ENCODE measurements at places on chromosomes 6 and 20.

- no peak for DNase-seq
Observed at GRCh38 chr20:43938017-43938655, 23.5 kb downstream of the TOX2 start.

DNA sequence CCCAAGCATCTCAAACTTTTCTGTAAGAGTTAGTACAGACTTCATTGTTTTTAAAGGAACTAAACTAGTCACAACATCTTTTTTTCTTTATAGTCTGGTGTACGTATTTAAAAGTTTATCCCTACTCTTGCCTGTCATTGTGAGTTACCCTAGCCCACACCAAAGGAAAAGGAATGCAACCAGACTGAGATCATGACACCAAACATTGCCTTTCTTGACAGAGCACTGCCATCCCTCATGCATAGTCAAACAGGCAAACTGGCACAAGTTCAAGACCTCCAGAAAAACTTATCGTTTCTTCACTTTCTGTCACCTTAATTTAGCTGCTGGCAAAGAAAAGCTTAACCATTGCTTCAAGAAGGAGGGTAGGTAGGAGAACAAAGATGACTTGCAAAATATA lies 448.4 kb upstream of the MANEA start:
- DNase-seq = no peak

DNA sequence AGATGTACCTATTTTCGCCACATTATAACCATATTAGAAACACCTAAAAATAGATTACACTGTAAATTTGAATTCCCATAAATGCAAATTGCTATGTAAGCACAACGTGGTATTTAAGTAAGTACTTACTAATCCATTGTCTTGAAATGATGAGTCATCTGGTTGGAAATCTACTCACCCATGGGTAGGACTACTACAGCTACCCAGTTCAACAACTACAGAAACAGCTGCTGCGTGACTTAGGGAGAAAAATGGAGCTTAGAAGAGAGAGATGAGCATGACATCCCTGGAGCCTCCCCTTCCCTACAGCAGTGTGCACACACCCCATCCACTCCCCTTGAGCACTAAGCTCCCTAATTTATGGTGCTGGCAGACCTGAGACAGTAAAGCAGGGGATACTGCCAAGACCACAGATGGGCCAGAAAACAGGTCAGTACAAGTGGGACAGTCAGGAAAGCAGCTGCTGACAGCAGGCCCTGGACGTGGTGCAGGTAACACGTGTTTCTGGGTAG lies 26.9 kb downstream of the RRAGD start:
- no peak for DNase-seq

GRCh38 chr6:1290086-1290485 lies 21.8 kb upstream of the FOXQ1 start:
- no peak for DNase-seq

GRCh38 chr6:73873081-73873480 lies 177.1 kb downstream of the CD109 start:
- no peak for DNase-seq

- DNase-seq = no peak
Observed at GRCh38 chr6:47434372-47435253, 43.0 kb upstream of the CD2AP start.

DNA sequence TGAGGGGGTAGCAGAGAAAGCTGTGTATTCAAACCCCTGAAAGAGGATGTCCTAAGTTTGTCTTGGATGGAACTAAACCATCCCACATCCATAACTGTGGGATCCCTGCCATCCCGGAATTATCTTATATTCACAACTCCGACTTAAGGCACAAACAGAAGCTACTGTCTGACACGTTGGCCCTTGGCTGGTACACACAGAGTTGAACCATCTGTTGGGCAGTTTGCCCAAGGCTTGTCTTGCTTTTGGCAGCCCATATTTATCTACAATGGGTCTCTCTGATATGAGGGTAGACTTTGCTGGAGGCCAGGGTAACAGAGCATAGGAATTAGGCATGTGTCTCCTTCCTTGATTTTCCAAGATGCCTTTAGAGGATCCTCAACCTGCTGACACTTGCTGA lies 116.6 kb upstream of the PROKR2 start:
- DNase-seq = no peak

GRCh38 chr6:106066989-106067388 lies 19.1 kb upstream of the PRDM1 start:
- DNase-seq = no peak

GRCh38 chr6:157954150-157955117 lies 27.2 kb upstream of the SYNJ2 start:
- DNase-seq = no peak

GRCh38 chr6:72654071-72654621 lies 32.3 kb downstream of the KCNQ5 start:
- no peak for DNase-seq

DNA sequence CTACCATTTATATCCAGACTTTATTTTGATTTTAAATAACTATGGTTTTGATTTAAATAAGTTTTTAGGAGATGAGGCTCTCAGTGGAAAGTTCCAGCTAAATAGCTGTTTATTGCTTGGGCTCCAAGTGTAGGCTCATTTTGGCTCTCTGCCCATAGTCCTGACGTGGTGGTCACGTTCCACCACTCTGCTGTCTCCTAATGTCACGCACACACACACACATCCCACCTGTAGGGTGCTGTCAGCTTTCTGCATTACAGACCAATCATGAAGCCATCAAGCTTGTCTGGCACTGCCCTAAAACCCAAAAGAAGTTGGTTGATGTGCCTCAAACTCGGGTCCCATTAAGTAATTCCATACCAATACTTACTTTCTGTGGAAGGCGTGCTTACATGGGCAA lies 45.4 kb downstream of the PANK2 start:
- no peak for DNase-seq

GRCh38 chr20:42807876-42808275 lies 381.8 kb downstream of the PTPRT start:
- no peak for DNase-seq

GRCh38 chr6:70590400-70590799 lies 23.7 kb downstream of the SDHAF4 start:
- DNase-seq = no peak

DNA sequence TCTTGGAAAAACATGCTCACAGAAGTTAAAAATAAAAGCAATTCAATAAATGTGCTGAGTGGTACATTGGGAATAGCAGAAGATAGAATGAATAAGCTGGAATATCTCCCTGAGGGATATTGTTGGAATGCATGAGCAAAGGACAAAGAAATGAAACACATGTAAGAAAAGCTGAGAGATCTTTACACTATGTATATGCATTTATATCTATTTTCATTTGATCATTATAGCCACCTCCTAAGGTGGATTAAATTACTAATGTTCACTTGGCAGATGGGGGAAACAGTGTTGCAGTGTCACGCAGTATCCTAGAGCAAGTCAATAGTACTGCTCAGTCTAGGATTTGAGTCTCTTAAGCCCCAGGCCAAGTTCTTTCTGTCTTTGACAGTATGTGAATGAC lies 542.0 kb upstream of the MARCKS start:
- DNase-seq = no peak

- DNase-seq = no peak
Observed at GRCh38 chr6:160198606-160199211, 59.9 kb downstream of the SLC22A2 start.

DNA sequence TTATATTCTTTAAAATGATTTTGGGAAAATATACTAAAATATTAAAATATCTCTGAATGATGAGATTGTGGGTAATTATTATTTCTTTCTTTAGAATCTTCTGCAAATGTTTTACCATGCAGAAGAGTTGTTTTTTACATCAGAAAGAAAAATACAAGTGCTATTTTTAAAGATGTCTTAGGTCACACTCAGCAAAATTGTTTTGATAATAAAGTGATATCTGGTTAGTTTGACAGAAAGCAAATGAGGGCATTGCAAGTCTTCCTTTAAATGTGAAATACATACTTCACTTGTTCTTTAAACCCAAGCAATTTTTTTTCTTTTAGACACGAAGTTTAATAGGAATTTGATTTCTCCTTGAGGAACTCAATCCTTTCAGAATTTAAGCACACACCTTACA lies 43.6 kb upstream of the STXBP5 start:
- DNase-seq = no peak

DNA sequence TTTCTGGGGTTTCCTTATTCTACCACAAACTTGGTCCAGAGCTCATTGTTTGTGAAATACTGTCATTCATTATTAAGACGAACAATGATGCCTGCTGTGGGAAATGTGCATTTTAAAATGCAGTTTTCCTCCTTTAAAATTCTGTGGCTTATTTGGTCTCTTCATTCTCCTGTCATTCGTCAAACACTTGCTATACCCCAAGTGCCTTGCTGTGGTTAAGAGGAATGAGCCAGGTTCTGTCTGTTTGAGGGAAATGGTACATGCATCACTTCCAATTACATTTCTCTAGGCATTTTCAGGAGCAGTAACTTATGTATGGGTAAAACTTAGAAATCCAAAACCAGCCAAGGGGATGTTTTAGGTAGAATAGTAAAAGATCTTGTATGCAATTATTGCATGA lies 1087.7 kb downstream of the KIF16B start:
- DNase-seq = no peak

DNA sequence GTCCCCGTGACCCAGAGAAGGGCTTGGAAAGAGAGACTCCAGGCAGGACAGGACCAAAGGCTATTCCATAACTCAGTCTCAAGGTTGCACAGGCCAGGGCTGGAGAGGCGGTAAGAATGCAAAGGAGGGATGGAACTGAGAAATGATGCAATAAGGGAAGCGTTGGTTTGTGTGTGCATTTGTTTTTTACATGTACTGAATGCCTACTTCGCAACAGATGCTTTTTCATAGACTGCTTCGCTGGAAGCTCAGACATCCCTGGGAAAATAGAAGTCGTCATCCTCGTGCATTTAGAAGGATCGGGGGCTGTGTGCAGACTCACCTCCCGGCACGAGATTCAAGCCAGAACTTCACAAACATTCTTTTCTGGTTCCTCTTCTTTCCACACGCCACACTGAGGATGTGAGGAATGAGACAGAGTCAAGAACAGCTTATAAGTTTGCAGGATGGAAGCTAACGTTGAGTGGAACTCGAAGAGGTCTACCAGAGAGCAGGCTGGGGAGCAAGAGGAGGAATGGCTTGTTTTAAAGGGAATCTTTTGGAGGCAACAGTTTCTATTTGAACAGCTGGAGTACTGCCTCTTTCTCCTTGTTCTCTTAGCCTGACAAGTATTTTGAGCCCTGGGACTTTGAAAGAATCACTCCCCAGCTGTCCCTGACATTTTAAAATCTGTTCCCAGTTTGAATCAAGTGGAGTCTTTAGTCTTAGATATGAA lies 19.3 kb upstream of the LY86 start:
- no peak for DNase-seq

- DNase-seq = no peak
Observed at GRCh38 chr6:83741089-83741488, 32.2 kb upstream of the SNAP91 start.

DNA sequence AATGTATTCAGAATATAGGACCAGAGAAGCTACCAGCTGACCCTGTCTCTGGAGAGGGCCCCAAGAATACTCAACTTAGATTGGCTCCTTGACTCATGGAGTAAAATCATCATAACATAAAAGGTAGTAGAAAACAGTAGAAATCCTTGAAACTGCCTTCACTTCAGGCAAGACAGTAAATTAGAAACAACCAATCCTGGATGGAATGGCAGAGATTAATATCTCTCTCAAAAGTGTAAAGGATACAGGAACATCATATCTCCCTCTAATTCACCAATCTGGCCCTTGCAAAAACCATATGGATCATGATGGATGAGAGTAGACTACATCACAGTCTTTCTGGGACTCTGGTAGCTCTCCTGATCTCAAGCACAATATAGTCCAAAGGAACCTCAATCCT lies 20.4 kb upstream of the EPM2A start:
- DNase-seq = no peak

- DNase-seq = no peak
Observed at GRCh38 chr6:76004202-76004601, 68.3 kb downstream of the IMPG1 start.

GRCh38 chr6:68740828-68741500 lies 105.9 kb downstream of the ADGRB3 start:
- DNase-seq = no peak

GRCh38 chr20:63686492-63687321 lies 9.7 kb upstream of the TNFRSF6B start:
- no peak for DNase-seq

All from activated CD8-positive, alpha-beta memory T cell treated with anti-CD3 and anti-CD28 coated beads for 1 hour (primary cell).